Foreskin keratinocyte (primary cell): ENCODE measurements at places on chromosomes 16 and 17. TPM values are rescaled to one million over a fixed set of nuclear protein-coding genes. Genes with fewer than 3 reads are reported as not detected.

GRCh38 chr17:64385187-64386083, 5.2 kb downstream of the PECAM1 start:
- no peak for DNase-seq

Gene KREMEN2
- 10.7 and 14.5 TPM in 2 replicates for polyA plus RNA-seq

- no peak for DNase-seq
These were observed 16.3 kb downstream of the SOX9 start for GRCh38 chr17:72137161-72137560.

- no peak for DNase-seq
These were observed 33.6 kb upstream of the MED13 start for GRCh38 chr17:62098623-62099231.

DNA sequence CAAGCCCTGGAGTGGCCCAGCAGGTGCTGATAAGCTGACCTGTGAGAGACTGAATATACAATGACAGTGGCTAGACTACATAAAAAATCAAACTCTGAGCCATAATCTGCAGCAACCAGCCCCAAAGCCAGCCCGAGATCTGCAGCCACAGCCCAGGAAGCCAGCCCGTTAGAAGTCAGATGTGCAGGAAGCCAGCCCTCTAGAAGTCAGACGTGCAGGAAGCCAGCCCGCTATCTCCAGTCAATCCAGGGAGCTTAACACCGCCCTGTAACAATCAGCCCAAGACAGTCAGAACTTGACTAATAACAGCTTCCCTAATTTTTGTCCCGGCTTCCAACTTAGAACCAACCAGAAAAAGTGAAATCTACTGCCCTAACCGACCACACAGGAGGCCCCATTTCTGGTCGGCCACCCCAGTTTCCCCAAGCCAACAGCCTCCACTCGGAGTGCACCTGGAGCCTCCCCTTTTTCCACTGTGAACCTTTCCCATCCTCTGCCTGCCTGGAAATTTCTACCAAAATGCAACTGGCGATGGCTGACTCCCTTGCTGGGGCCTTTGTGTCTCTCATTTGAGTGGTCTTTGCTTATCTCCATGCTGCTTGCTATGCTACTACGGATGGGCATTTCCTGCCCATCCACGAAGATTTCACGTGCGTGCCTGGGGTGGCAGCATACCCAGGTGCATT, 769.3 kb downstream of the KCNJ18 start:
- DNase-seq: no peak

- DNase-seq: no peak
These were observed 295.7 kb upstream of the TNRC6C start for GRCh38 chr17:77662833-77663232.

DNA sequence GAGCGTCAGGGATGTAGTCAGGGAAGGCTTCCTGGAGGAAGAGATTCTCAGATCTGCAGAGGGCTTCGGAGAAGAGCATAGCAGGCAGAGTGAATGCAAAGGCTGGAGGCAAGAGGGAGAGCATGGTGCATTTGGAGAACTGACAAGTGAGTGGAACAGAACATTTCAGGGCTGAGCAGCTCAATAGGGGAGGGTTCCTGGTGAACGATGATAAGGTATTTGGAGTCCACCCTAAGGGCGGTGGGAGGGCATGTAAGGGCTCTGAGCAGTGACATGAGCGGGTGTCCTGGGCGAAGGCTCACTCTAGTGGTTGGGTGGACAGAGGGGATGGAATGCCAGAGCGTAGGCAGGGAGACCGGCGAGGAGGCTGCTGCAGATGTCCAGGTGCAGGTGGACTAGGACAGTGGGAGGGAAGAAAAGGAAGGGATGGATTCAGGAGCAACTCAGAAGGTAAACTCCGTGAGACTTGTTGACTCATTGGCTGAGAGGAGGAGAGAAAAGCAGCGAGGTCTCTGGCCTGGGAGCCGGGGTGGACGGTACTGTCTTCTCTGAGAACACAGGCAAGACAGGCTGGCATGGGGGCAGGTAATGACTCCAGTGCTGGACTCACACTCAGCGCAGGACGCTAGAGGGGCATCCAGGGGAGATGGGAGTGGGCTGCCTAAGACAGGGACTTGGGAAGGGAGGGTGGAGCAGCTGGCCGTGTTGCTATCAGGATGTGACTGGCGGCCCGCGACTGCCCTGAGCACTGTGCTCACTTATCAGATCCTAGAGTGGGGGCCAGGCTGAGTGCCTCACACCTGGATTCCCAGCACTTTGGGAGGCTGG, 1.4 kb upstream of the PITPNA start:
- no peak for DNase-seq

DNA sequence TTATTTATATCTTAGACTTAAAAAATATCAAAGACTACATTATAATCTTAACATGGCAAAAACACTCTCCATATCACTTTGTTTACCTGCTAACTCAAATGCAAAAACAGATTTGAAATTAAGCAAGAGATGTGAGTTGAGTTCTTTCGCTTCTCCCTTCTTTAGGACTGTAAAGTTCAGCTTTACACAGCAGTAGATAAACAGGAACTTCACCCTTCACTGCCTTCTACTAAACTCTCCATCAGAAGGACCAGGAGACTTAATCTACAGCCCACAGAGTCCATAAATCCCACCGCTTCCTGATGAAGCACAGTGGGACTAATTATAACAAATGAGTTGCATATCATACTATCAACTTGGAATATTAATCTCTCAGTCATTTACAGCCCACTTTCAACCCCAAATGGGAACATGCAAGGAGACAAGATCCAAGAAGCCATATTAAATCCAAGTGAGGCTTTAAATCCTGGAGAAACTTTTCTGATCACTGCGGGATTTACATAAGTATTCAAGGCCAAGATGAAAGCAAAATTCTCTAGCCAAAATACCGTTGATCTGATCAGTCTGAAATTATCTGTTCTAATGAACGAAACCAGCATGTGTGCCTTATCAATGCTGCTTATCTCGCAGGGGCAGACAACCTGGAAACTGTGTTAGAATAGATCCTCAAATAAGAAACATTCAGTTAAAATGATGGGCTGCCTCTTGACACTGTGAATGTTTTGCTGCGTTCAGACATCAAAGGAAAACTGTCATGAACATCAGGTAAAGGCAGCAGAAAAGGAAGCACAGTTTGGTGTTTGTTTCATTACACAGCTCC, 1.6 kb downstream of the AMFR start:
- no peak for DNase-seq

DNA sequence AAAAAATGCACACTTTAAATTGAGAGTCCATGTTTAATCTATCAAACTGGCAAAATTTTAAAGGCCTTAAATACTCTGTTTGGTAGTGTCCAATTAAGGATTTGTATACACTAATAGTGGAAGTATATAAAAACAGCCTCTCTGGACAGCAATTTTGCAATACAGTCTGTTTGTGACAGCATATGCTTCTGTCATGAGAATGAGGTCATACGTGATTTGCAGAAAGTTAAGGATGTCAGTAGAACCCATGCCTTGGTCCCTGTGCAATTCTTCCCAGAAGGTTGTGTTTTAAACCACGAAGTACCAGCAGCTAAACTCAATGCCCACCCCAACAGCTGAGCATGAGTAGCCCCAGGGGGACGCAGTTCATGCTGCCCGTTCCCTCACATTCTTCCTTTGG, 78.4 kb downstream of the AIPL1 start:
- DNase-seq: no peak

- no peak for DNase-seq
These were observed 41.2 kb downstream of the PRMT7 start for GRCh38 chr16:68351991-68352431.

Gene HOXB8
- polyA plus RNA-seq: not detected in 2 replicates

Gene COTL1
- 255 and 260 TPM in 2 replicates for polyA plus RNA-seq

- no peak for DNase-seq
These were observed 19.2 kb downstream of the STRADA start for GRCh38 chr17:63722403-63722802.

DNA sequence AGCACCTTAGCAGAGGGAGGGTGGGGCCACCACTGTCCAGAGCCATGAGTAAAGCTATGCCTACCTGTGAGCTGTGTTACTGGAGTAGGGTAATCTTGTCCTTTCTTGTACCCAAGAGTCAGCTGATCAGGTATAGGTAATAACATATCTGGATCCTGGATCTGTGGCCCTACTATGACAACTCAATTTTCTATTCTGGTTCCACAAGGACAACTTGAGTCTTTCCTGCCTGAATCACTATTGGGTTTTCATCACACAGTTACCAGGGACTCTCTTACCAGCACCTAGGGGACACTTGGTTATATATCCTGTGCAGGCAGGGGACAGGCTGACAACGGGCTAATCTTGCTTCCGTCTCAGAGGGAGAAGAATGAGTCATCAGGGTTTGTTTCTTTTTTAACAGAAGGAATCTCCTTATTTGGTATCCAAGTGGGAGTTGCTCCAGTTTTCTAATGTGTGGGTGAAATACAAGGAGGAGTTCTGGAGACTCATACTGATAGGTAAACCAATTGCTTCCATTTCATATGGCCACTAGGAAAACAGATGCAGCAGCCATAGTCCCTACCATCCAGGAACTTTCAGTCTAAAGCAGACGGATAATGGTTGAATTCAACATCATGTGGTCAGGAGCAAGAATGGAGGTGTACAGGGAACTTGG, 6.8 kb downstream of the ZNF267 start:
- DNase-seq: peak; percentile 67

- DNase-seq: no peak
These were observed 35.1 kb upstream of the GSE1 start for GRCh38 chr16:85577899-85578598.

GRCh38 chr17:31132977-31133376, 38.2 kb downstream of the NF1 start:
- DNase-seq: no peak

Gene HOXB1
- polyA plus RNA-seq: not detected in 2 replicates
